Pancreas (tissue), 10 donors: ENCODE measurements at places on chromosomes 2 and 18. TPM values are rescaled to one million over a fixed set of nuclear protein-coding genes. Genes with fewer than 3 reads are reported as not detected.

HOXD12 gene
- total RNA-seq: not detected

DNA sequence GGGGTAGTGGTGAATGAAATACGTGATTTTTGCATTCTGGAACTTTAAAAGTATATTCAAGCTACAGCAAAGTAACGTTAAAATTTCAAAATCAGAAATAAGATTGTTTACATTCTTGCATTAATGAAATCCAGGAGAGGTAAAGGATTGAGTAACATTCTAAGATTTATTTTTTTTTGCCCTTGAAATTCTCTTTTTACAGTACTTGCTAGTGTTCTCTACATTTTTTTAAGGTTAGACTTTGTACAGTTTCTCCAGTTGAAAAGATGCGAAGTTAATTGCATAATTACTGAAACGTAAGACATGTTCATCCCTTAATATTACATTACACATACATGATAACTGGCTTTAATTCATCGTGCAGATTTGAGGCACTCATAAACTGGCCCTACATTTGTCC lies 74.5 kb downstream of the ACTR3 start:
- DNase-seq: no peak

DNA sequence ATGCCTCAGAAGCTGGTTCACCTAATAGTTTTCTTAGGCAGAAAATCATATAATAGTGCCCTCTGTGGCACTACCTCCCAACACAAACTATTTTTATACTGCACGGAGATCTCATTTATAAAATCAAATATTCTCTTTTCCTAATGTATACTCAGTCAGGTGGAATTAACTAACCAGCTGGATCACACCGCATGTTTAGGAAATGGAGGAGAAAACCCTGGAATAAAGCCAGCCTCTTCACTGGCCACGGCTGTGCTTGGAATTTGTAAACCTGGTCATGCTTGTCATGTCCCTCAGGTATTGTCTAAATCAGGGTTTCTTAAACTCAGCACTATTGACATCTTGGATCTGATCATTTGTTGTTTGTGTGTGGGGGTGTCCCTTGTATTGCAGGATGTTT lies 85.6 kb downstream of the DOCK10 start:
- no peak for DNase-seq

DAPL1 gene
- total RNA-seq: 7.3 TPM

DNA sequence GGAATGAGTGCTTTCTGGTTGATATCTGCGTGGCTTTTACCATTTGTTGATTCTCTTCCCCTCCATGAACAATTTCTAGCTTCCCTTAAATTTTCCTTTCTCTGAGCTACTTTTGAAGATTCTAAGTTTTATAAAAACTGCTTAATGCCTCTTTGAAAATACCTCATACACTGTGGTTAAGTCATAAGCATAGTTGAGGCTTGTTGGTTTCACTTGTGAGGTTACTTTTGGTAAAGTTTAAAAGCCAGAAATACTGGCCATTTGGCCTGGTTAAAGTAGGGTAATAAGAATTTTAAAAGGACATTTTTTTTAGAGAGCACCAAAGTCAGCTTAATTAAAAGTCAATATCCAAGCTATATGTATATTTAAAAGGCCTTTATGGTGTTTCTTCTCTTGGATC lies 21.3 kb upstream of the CAPN13 start:
- no peak for DNase-seq

- DNase-seq: no peak
Observed at GRCh38 chr2:15818318-15818753, 122.0 kb upstream of the MYCN start.

KDSR gene
- total RNA-seq: 25.2 TPM

DNA sequence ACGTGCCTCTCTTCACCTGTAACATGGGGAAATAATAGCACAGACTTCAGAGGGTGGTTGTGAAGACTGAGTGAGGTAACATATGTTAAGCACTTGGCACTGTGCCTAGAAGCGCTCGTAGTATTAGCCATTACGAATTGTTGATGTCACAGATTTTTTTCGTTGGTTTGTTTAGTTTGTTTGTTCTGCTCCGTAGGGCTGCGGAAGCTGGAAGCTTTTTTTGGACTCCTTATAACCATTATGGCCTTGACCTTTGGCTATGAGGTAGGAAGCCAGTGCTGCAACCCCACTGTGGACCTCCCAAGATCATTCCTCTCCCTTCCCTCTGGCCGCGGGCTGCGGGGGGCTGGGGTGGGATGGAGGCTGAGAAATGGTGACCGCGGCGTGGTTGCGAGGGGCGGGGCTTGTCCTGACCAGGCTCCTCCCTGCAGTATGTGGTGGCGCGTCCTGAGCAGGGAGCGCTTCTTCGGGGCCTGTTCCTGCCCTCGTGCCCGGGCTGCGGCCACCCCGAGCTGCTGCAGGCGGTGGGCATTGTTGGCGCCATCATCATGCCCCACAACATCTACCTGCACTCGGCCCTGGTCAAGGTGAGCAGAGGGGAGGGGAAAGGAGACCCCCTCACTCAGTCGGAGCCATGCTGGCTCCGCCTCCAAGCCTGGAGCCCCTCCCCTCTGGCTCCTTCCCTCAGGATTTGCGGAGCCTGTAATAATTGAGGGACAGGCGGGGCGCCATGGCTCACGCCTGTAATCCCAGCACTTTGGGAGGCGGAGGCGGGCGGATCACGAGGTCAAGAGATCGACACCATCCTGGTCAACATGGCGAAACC lies 5.5 kb downstream of the SLC11A1 start:
- peak; percentile 77 for DNase-seq

- no peak for DNase-seq
Observed at GRCh38 chr18:35469725-35470124, 28.0 kb downstream of the INO80C start.

REG1B gene
- total RNA-seq: 11,543 TPM

- DNase-seq: no peak
Observed at GRCh38 chr2:205714058-205714776, 31.9 kb downstream of the NRP2 start.

GRCh38 chr2:128722489-128722888 lies 403.8 kb upstream of the HS6ST1 start:
- DNase-seq: no peak
